ENCODE measurements at places on chromosomes 1 and 21.

DNA sequence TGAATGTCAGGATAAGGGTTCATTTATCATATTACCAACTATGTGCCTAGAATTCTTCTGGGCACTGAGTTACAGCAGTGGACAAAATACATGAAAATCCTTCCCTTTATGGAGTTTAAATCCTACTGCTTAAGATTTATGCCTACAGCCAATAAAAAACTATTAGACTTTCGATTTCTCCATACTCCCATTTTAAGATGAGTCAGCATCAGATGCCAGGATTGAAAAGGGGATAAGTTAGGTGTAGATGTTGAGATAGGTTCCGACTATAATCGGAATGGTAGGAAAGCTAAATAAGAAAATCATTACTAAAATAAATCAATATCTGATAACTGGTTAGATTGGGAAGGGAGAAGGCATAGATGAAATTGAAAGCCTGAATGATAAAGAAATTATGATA, 3.2 kb upstream of the COL24A1 start:
- DNase-seq, result no peak

- no peak for DNase-seq
These were observed 76.6 kb upstream of the ACTRT2 start for GRCh38 chr1:2944705-2945104.

DNA sequence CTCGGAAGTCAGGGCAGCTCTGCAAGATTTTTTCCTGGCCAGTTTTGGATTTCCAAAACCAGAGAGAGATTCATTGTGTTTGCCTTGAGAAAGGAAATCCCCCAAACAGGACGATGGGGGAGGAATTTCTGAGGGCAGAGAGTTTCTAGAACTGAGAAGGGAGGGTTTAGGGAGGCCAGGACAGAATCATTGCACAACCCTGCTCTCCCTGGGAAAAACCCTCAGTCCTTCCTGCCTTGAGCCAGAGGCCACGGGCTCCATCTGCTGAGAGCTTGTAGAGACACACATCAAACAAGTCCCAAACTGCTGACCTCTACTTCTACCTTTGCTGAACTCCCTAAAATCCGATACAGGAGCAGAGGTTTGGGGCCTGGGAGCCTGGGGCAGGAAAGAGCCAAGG, 99.7 kb downstream of the NMNAT2 start:
- no peak for DNase-seq

DNA sequence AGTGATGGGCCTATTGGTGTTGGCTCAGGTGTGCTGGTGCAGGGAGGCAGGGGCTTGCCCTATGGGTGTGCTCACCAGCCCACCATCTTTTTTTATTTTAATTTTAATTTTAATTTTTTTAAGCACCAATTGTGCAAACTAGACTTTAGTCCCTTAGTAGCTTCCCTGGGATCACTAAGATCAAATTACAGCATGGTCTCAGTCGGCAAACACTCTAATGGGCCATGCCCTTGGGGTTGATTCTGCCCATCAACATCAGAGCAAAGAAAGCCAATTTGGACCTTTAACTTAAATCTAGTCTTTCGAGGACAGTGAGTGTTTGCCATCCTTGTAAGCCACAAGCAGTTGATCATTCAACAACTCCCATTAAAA, 64.7 kb upstream of the KCNE2 start:
- no peak for DNase-seq

DNA sequence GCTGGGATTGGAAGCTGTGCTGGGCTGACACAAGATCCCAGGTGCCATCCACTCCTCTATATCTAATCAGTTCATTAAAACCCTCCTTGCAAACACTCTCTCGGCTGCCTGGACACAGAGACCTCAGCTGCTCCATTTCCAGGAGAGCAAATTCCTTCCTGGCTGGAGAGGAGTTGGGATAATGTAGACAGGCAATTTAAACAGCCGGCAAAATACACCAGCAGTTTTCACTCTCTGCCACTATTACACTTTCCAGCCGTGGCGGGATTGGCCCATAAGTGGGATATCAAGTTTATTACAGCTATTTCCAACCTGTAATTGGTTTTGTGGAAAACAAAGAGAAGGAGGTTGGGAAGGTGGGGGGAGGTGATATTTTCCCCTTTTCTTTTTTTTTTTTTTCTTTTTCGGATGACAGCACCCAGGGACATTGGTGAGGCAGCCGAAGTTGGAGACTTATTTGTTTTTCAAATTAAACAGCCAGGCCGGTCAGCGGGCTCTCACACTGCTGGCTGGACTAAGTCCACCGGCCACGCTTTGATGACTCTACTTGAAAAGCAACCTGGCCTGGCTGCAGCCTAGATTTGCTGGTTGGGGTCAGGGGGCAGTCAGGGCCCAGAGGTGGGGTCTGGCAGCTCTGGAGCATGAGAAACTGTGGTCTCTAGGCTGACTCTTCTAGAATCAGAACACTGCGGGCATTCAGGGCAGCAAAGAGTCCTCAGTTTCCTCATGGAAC, 177.4 kb downstream of the IGSF21 start:
- DNase-seq, result no peak

DNA sequence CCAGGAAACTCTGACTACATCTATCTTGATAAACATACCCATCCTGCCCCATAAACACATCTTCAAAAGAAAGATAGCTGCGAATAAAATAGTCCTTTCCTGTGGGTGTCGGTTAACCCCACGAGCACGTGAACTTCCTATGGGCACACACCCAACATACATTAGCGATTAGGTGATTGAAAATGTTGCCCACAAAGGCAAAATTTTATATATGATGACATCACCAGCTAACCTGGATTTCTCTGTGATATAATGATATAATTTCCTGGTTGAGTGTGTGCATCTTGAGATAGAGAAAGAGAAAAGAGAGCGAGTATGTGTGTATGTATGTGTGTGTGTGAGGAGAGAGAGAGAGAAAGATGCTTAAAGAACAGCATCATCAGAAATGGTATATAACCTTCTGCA, 296.1 kb downstream of the PTPRC start:
- DNase-seq, result peak; percentile 18

Data from activated naive CD4-positive, alpha-beta T cell (primary cell).